ENCODE measurements at places on chromosomes 5 and 9. TPM values are rescaled to one million over a fixed set of nuclear protein-coding genes. Genes with fewer than 3 reads are reported as not detected.

Gene OR1J2
- not detected for total RNA-seq

GRCh38 chr5:42500003-42500599 is 76.9 kb downstream of the GHR start:
- DNase-seq: peak; percentile 59

- DNase-seq: peak; percentile 61
These were observed 123.0 kb upstream of the CPEB4 start for GRCh38 chr5:173765029-173765644.

- no peak for DNase-seq
These were observed 8.1 kb upstream of the COL5A1 start for GRCh38 chr9:134633362-134634142.

Measured in bronchial epithelial cell (primary cell).